Lower lobe of right lung (tissue), 2 donors: ENCODE measurements at places on chromosomes 6 and 20.
A peak's percentile ranks its signal among the peaks of the same experiment; 100 is the strongest.

GRCh38 chr6:122694602-122695001, 84.4 kb downstream of the PKIB start:
- no peak for DNase-seq

- DNase-seq, result no peak
Measured at GRCh38 chr6:6661684-6662083, 73.2 kb downstream of the LY86 start.

- DNase-seq, result no peak
Measured at GRCh38 chr20:49267327-49267726, 10.5 kb downstream of the ZNFX1 start.

DNA sequence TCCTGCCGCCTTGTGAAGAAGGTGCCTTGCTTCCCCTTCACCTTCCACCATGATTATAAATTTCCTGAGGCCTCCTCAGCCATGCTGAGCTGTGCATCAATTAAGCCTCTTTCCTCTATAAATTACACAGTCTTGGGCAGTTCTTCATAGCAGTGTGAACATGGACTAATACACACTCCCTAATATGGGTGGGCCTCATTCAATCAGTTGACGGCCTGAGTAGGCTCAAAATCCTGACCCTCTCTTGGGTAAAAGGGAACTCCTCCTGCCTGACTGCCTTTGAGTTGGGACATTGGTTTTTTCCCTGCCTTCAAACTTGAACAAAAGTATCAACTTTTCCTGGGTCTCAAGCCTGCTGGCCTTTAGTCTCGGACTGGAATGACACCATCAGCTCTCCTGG, 96.6 kb upstream of the PROKR2 start:
- DNase-seq, result no peak

DNA sequence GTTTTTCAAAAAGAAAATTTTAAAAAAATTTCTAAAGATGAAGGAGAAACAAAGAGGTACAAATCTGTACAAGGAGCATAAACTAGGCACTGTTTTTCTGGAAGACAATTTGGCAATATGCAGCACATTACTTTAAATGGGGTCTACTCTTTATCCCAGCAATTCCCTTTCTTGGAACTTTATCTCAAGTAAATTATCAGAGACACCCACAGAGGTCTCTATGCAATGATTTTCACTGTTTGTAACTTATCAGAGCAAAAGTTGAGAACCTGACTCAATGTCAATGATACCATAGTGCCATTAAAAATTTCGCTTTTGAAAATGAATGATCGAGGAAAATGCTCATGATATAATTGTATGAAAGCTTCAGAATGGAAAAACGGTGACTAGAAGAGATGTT, 35.7 kb downstream of the SLC22A23 start:
- no peak for DNase-seq

- no peak for DNase-seq
Measured at GRCh38 chr6:139473731-139474130, 99.3 kb upstream of the CITED2 start.

GRCh38 chr20:10971096-10971495, 297.3 kb upstream of the JAG1 start:
- no peak for DNase-seq

DNA sequence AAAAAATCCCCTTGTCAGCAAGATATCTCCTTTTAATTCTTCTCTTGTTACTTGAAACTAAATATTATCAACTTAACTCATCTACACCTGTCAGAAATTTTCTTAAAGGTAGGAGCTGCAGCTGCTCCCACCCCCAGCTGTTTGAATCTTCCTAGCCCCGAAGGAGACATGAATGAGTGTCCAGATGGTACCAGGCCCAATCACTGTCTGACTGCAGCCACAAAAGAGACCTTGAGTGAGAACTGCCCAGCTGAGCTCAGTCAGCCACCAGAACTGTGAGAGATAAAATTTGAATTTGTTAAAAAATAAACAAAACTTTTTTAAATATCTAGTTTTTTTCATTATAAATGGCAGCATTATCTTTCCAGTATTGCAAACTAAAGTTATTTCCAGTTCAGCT, 84.7 kb downstream of the PRSS35 start:
- no peak for DNase-seq

DNA sequence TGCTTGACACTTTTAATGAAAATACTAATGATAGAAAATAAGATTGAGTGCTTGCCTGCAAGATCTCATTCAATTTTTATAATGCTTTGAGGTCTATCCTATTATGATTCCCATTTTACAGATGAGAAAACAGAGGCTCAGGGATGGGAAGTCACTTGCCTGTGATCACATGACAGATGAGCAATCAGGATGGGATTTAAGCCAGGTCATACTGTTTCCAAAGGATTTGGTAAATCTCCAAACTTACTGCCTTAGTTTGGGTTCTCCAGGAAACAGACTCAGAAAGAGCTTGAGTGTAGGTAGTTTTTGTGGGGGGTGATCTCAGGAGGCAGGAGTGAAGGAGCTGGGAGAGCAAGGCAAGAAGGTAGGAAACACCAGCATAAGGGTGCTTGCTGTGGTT, 456.3 kb downstream of the MAFB start:
- DNase-seq, result no peak

GRCh38 chr6:154791556-154792317, 58.5 kb downstream of the SCAF8 start:
- DNase-seq, result no peak

DNA sequence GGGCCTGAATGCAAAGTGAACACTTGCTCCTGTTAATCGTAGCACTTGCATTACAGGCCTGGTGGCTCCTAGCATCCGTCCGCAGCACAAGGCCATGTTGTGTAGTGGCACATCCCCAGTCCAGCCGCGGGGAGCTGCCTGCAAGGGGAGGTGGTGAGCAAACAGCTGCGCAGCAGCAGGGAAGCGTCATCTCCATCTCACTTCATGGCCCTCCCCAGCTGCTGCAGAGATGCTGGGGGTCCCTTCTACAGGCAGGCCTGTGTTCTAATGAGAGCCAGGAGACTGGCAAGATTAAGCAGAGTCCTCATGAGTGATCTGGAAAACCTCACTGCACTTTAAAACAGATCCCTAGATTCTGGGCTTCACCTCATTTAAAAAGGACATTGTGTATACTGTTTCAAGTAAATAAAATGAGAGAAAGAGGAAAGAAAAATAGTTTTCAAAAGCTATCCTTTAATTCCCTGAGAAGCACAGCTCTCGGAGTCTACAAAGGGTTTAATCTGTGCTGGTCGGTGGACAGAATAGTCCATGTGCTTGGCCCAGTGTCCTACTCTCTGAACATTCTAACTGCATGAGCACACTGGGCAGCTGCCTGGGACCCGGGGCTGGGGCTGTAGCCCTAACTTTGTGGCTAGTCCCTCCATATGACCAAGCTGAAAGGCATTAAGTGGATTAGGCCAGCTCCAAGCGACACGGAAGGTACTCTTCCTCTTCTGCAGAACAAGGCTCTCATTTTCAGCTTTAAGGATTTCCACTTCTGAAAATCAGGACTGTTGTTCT, 125.8 kb downstream of the LY86 start:
- no peak for DNase-seq

GRCh38 chr6:73180763-73181619, 44.3 kb downstream of the KHDC1L start:
- DNase-seq, result no peak

DNA sequence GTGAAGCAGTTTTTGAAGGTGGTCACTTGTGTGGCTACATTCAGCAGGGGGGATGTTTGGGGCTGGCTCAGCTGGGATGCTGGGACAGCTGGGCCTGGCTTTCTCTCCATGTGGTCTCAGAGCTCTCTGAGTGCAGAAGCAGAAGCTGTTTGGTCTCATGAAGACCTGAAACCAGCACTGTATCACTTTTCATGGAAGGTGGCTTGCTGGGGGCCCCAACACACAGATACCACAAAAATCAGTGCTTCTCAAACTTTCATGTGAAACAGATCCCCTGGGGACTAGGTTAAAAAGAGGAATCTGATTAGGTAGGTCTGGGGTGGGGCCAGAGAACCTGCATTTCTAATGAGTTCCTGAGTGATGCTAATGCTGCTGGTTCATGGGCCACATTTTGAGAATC, 347.3 kb downstream of the DHX35 start:
- no peak for DNase-seq

DNA sequence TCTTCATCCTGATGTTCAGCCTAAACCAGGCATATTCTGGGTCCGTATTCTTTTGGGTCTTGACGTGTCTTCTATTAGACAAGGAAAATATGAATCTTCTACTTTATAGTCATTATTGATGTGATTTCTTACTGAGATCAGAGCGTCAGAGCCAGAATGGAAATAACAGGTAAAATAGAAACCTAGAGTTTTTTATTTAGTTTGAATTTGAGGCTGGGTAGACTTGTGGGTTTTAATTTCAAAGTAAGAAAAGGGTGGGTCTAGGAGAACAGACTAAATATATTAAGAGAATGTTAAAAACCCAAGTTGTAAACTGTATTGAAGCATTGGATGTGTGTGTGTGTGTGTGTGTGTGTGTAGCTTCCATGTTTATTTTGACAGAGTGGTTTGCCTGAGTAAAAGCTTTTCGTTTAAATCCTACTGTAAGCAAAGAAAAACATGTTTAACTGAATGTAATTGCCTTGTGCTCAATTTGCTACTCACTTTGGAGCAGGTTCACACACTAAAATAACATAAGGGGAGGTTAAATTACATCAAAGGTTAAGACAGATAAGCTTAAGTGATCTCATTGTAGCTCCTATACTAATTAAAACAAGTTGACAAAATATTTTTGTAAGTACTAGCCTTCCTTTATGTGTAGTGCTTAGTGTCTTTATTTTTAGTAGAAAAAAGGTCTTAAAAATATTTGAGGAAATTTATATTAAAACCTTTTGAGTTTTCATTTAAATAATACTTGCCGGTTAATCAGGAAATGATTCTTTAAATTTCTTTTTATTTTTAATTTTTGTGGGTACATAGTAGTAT, 17.4 kb downstream of the HECA start:
- no peak for DNase-seq

GRCh38 chr6:5096482-5096881, 11.3 kb downstream of the PPP1R3G start:
- DNase-seq, result no peak

- no peak for DNase-seq
Measured at GRCh38 chr6:166684866-166685265, 57.8 kb upstream of the RPS6KA2 start.

- DNase-seq, result no peak
Measured at GRCh38 chr6:95208621-95209020, 368.7 kb upstream of the MANEA start.

- peak; percentile 95 for DNase-seq
Measured at GRCh38 chr6:37051138-37052026, 45.9 kb downstream of the FGD2 start.

DNA sequence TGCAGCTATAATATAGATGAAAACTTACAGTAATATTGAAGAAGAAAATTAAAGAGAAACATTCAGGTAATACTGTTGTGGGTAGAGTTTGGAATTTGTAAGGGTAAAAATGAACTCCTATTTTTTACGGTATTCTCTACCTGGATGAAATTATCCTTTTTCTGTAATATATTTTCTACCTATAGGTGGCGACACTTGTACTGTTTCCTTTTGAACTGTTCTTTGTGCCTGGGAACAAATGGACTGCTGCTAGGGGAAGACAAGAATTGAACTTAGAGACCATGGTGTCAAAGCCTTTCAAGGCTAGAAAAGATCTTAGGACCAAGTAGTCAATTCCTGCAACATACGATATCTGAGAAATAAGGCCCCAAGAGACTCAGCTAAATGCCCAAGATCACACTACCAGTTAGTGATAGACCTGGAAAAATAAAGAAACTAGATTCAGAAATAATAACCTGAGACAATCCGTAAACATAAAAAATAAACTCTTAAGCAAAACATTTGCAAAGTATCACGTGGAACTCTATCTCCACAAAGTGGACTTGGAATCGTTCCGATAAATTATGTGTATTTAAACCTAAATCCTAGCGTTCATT, 383.8 kb downstream of the TFAP2A start:
- no peak for DNase-seq

DNA sequence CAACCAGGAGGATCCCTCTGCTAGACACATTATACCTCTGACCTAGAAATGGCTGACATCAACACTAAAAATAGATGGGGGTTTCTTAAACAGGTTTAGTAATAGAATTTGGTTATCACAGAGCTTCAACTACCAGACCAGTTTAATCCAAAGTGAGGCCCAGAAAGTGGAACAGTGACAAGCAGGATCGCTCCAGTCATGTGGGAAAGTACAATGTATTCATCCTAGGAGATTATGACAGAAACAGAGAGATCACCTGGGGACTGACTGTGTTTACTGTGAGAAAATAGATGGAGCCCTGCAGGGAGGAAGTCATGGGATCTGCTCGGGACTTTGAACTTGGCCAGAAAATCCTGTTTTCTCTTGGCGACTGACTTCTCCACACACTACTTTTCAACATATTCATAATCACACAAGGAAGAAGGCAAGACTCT, 238.7 kb upstream of the SOX4 start:
- no peak for DNase-seq

- DNase-seq, result no peak
Measured at GRCh38 chr6:160069050-160069454, 52.6 kb upstream of the SLC22A1 start.

- DNase-seq, result peak; percentile 79
Measured at GRCh38 chr6:138817799-138818198, 21.9 kb downstream of the ECT2L start.

GRCh38 chr20:51128198-51128597, 105.3 kb upstream of the KCNG1 start:
- no peak for DNase-seq

DNA sequence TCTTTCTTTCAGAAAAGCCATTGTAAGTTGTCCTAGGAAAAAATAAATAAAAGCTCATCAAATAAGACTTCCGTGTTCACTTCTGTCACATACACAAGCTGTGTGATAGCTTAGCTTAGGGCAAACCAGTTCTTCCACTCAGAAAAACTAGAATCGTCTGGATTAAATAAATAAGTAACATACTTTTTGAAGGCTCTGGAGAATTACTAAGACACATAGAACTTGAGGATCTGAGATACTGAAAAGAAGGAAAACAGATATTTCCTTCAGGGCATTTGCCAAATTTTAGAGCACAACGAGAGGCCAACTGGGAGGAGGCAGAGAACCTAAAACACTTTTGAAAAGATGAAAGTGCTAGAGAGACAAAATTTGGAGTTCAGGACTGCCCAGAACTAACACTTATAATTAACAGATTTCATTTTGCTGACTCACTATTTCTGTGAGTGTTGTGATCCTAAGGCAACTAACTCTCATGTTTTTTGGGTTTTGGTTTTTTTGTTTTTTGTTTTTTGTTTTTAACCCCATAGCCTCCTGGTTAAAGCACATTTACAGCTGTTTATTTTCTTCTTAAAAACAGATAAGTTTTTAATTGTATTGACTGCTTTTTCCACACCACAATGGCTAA, 38.7 kb upstream of the THEMIS start:
- no peak for DNase-seq

DNA sequence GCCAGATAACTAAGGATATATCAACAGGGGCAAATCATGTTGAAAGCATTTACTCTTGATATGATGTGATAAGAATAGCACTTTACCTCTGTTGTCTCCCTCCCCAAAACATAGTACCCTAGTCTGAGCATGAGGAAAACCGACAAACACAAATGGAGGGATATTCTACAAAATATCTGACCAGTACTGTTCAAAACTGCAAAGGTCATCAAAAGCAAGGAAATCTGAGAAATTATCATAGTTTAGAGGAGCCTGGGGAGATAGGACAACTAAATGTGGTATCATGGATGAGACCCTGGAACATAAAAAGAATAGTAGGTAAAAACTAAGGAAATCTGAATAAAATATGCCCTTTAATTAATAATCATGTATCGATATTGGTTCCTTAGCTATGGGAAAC, 483.3 kb upstream of the RNF217 start:
- DNase-seq, result no peak

GRCh38 chr6:143579703-143580102, 68.2 kb upstream of the FUCA2 start:
- DNase-seq, result no peak
